ENCODE measurements at places on chromosomes 11 and 22. TPM values are rescaled to one million over a fixed set of nuclear protein-coding genes. Genes with fewer than 3 reads are reported as not detected.

CNTN5 gene
- total RNA-seq = 13.2 TPM

NECTIN1 gene
- total RNA-seq = 4.1 TPM

OR10V1 gene
- 7.9 TPM for total RNA-seq

PTPRJ gene
- 21.9 TPM for total RNA-seq

MRPL49 gene
- total RNA-seq = 19.5 TPM

C11orf65 gene
- total RNA-seq = 1.2 TPM

DNA sequence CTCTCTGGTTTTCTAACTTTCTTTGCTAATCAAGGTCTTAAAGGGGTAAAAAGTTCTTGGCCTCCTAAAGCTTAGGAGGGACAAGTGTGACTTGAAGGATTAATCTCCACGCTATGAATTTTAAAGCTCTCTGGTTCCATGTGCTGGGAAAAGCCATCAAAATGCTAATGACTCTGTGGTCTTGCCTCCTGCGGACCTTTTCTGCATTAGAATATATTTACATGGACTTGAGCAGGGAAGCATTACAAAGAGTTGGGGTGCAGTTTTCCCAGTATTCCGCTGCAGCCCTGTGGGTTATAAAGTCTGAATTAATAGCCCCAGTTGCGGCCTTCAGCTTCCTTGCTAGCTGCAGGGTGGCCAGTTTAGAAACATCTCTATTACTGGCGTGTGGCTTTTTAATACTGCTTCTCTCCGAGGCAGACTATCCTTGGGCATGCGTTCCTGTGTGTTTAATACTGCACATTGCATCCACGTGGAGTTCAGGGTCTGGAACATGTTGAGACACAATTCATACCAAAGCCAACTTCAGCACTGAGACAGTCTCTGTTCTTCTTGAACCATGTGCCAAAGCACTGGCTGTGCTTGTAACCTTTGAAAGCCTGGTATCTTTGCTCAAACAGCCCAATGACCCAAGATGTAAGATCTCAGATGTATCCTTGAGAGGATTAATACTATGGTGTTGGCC is 27.3 kb downstream of the TSPAN18 start:
- peak; percentile 85 for DNase-seq

DNA sequence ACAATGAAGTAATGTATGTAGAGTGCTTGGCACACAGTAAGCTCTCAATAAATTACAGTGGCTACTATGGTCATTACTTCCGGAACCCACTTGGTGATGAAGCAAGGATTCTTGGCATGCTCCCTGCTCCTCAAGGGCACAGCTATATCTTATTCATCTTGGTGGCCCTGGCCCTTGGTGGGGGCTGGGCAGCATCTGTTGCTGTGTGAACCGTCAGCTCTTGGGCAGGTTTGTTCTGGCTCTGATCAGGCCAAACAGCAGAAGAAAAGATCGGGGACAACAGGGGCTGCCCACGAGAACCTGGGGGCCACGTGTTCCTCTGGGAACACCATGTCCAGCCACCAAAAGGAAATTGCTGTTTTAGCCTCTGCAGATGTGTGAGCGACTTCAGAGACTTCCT is 136.9 kb upstream of the SYT13 start:
- DNase-seq = no peak

GRCh38 chr11:122082205-122082604 is 33.8 kb downstream of the BLID start:
- no peak for DNase-seq

GRCh38 chr11:71115770-71116692 is 136.3 kb downstream of the SHANK2 start:
- DNase-seq = no peak

DNA sequence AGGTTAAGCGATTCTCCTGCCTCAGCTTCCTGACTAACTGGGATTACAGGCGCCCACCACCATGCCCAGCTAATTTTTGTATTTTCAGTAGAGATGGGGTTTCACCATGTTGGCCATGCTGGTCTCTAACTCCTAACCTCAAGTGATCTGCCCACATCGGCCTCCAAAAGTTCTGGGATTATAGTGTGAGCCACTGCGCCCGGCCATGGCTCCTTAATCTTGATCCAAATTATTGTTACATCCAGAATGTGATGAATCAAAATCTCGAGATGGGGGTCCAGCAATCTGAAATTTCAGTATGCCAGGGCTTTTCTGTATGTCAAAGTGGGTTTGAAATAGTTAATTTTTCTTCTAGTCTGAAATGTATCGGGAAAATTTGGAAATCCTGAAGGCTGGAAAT is 3.7 kb downstream of the RPL27A start:
- no peak for DNase-seq

- no peak for DNase-seq
These were observed 24.5 kb upstream of the SESN3 start for GRCh38 chr11:95255251-95256145.

GRCh38 chr22:36662981-36663380 is 40.6 kb downstream of the CACNG2 start:
- no peak for DNase-seq

- no peak for DNase-seq
These were observed 26.1 kb upstream of the ZNRF3 start for GRCh38 chr22:28857288-28857687.

DNA sequence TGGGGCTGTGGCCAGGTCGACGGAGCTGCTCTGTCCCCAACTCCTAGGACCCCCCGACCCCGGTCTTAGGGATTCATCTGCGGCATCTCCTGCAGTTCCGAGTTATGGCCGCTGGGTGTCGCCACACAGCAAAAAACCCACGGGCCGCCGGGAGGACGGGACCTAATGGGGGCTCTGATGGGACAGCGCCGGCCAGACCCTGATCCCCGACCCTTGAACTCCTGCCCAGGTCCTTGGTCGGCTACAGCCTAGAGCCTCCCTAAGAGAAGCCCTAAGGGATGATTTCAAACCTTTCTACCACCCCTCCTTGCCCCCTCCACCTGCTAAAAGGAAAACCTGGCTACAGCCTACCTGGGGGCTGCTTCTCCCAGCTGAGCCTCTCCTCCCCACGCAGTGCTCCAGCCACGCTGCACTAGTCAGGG is 30.8 kb upstream of the LRRC10B start:
- DNase-seq = no peak

GRCh38 chr11:1381793-1382425 is 7.8 kb upstream of the BRSK2 start:
- DNase-seq = no peak

DNA sequence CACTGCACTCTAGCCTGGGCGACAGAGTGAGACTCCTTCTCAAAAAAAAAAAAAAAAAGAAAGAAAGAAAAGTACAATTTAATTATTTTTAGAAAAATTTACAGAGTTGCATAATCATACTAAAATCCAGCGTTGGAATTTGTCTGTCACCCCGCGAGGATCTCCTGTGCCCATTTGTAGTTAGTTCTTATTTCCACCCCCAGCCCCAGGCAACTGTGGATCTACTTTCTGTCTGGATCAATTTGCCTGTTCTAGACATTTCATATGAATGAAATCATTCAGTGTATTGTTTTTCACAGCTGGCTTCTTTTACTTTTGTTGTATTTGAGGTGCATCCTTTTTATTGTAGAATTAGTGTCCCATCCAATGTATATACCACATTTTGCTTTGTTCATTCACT is 102.6 kb upstream of the RASSF10 start:
- DNase-seq = no peak

DNA sequence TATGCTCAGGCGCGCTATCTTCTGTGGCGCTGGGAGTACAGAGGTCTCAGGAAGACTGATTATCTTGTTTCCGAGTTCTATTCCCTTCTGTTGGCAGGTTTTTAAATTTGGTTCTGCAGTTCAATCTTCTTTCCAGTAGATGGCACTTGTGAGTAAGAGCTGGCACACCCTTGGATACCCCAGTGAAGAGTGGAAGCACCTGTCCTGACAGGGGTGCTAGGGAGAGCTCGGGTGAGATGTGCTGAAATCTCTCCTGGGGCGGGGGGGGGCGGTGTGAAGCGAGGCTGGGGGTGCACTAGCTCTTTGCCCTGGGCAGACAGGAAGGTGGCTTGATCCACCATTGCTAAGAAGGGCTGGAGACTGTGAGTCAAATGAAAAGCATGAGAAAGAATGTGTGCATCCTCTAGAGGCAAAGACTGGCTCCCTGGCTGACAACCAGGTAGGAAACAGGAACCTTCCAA is 679.9 kb upstream of the CCDC179 start:
- peak; percentile 45 for DNase-seq

Data from umbilical cord (tissue), 2 donors.